ENCODE measurements at places on chromosomes 2 and 18.

- no peak for DNase-seq
These were observed 99.4 kb downstream of the TMEM17 start for GRCh38 chr2:62406573-62407043.

GRCh38 chr2:29733965-29734364, 187.4 kb downstream of the ALK start:
- DNase-seq = no peak

GRCh38 chr2:69615078-69615625, 28.4 kb downstream of the AAK1 start:
- DNase-seq = no peak

- DNase-seq = no peak
These were observed 1074.4 kb upstream of the GYPC start for GRCh38 chr2:125581557-125581956.

DNA sequence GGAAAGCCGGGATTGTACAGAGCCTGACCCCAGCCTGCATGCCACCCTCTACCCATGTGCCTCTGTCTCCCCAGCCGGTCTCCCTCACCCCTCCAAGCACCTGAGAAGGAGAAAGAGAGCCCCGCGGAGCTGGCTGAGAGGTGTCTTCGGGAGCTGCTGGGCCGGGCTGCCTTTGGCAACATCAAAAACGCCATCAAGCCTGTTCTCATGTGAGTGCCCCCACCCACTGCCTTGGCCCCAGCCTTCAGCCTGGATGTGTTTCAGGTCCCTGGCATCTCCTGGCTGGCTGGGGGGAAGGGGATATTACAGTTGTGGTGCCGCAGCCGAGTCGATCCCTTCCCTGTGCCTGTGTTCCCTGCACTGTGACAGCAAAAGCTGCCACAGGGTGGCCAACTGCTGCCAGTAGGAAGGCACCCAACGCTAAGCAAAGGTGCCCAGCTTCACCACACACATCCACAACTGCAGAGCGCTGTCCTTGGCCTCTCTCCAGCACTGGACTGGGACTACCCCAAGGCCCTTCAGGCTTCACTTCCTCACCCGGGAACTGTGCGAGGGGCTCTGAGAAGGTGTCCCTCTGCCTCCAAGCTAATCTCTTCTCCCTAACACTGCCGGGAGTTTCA, 38.4 kb downstream of the POMC start:
- DNase-seq = no peak

DNA sequence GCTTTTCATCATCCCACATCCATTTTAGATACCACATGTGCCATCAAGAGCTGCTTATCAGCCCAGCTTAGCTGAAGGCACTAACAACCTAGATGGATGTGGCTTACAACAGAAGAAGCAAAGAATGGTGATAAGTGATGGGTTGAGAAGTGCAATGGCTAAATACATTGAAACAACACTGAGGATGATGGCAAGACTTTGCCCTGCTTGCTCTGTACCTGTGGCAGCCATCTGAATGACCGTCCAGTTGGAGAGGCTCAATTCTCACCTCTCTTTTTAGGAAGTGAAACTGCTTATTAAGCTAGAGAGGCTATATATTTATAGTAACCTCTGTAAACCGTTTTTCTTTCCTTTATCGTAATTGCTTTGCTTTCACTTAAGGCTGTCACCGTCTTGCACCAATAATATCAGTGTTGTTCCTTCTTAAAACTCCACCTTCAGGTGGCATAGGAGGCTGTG, 5.7 kb downstream of the GPATCH11 start:
- no peak for DNase-seq

DNA sequence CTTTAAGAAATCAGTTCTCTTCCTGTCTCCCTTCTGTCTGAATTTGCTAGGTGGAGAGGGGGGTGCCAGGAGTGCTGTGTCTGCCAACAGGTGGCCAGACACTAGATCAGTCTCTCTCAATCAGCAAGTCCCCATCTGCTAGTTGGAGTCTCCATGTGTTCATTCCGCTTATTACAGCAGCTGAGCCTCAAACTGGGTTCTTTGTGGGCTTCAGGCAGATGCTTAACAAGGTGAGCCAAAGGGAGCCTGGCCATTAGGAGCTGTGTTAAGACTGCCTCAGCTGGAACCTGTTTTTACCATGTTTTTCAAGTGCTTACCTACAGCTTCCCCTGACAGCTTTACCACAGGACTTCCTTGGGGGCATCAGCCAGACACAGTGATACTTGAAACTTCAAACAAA, 401.9 kb downstream of the LRP1B start:
- DNase-seq = no peak

DNA sequence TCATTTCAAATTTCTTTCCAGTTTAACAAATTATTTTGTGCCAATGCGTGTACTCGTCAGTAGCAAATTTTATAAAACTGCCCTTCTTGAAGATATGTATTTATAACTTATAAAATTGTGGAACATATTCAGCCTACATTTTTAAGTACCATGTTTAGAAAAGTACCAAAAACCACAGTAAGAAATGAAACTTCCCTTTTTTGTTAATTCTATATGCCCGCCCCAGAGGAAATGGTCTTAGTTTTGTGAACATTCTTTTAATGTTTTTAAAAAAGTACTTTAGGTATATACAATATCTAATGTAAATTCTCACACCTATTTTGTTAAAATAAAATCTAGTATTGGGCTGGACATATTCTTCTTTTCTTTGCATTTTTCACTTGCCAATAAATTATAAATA, 1.2 kb downstream of the UGT1A9 start:
- DNase-seq = no peak

GRCh38 chr18:45335282-45336043, 279.8 kb upstream of the SLC14A2 start:
- no peak for DNase-seq

GRCh38 chr2:8872821-8873432, 35.5 kb upstream of the KIDINS220 start:
- DNase-seq = no peak

- DNase-seq = no peak
These were observed 322.9 kb upstream of the ACVR2A start for GRCh38 chr2:147521936-147522335.

DNA sequence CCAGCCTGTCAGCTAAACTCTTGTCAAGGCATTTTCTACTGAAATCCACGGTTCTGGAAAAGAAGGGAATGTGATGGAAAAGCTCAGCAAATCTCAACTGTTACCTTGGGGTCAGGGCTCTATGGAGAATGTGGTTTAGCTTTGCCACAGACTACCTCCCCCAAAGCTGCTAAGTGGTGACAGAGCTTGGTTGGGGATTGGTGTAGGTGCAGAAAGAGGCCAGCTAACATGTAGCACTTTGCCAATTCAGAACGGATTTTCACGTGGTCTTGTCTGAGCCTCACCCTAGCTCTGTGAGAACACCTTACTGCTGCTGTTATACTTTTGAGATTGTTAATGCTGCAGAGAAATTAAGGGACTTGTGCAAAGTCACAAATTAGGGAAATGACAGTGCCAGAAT, 331.1 kb downstream of the RND3 start:
- DNase-seq = no peak

DNA sequence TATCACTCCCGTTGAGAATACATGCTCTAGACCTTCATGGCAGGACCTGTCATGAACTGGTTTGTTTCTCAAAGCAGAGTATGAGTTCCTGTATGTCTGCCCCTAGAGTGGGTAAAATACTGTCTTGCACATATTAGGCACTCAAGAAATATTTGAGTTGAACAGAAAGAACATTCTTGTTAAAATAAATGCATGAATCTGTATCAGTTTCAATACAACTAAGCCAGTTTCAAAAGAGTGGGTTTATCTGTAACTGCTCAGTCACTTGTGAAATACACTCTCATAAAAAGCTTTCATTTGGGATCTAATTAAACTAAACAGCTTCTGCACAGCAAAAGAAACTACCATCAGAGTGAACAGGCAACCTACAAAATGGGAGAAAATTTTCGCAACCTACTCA, 69.2 kb downstream of the RFTN2 start:
- DNase-seq = no peak

GRCh38 chr18:26476697-26477096, 71.7 kb downstream of the KCTD1 start:
- no peak for DNase-seq

GRCh38 chr18:3013024-3013804, at the start of gene LPIN2:
Gene LPIN2 (minus strand): TSS chr18:3013144. CDS start chr18:2960840, 52,304 bp downstream.
- DNase-seq = peak; percentile 78

DNA sequence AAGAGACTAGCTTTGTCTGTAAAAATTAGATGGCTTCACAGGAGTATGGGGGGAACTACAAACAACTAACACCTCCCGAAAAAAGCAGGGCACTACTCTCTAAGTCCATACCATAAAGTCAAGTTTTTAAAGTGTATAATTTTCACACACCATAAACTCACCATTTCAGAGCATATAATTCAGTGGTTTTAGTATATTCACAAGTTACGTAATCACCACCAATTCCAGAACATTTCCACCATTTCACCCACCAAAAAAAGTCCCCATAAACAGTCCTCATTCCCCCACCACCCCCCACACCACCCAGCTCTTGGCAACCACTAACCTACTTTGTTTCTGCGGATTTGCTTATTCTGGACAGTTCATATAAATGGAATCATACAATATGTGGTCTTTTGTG, 33.8 kb downstream of the CFAP36 start:
- no peak for DNase-seq

GRCh38 chr2:118251427-118251826, 163.2 kb downstream of the INSIG2 start:
- DNase-seq = no peak

DNA sequence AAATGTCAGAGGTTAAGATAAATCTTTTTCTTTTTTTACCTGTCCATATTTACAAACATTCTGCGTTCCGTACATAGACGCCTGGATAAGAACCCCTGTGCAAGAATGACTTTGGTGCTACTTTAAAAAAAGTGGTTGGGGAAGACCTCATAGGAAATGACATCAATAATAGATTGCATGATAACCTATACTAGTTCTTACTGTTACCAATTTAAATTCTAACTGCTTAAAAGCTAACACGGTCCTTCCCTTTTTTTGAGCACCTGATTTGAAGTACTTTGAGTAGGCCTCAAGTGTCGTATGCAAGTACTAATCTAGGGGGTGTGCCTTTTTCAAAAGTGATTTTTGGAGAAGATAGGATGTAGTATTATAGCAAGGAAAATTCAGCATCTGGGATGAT, 2.1 kb downstream of the SLC39A10 start:
- DNase-seq = no peak

DNA sequence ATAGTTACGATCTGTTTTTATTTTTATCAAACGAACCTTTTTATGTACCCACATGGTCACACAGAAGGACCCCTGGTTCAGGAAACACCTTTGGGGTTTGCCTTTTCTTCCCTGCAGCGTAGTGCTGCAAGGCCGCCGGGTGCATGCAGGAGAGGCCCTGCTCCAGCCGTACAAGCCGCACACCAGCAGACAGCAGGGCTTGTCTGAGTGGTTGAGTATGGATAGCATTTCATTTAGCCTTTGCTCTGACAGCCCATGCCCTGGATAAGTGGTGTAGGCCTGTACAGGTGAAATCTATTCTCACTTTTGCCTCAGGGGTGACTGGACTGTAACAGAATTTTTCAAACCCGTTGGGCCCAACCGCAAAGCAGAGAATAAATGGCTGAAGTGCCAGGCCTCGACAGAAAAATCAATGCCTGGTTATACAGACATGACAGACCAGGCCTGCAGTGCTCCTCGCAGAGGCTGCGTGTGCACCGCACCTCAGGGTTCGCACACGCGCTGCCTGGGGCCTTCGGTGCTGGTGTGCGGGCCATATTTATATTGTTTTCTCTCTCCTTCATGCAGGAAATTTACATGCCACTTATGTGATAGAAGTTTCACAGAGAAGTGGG, 279.1 kb downstream of the ZNF407 start:
- no peak for DNase-seq

GRCh38 chr2:23788100-23788499, 138.8 kb downstream of the ATAD2B start:
- DNase-seq = no peak

DNA sequence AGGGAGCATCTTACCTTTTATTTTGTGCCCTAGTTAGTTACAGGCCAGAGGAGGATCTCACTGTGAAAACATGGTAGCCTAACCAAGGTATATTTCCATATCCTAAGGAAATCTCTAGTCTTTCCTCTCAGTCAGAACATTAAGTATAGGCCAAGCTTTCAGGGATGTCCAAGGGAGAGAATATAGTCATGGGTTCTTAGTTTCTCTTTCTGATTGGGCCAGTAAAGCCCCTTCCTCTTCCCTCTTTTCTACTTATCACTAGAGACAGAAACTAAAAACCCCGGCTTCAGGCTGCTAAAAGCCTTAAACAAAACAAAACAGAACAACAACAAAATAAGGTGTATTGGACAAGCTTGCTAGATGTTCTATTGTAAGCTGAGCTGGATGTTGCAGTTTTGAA, 44.3 kb upstream of the TNFRSF11A start:
- no peak for DNase-seq

GRCh38 chr18:35489913-35490490, 7.8 kb downstream of the INO80C start:
- DNase-seq = no peak

Measured in hypothalamus (tissue), 51 donors.